ENCODE measurements at places on chromosomes 7 and 10.

- no peak for DNase-seq
Observed at GRCh38 chr10:65964205-65964604, 961.6 kb upstream of the LRRTM3 start.

- DNase-seq = no peak
Observed at GRCh38 chr7:151012031-151012692, 12.1 kb downstream of the ATG9B start.

DNA sequence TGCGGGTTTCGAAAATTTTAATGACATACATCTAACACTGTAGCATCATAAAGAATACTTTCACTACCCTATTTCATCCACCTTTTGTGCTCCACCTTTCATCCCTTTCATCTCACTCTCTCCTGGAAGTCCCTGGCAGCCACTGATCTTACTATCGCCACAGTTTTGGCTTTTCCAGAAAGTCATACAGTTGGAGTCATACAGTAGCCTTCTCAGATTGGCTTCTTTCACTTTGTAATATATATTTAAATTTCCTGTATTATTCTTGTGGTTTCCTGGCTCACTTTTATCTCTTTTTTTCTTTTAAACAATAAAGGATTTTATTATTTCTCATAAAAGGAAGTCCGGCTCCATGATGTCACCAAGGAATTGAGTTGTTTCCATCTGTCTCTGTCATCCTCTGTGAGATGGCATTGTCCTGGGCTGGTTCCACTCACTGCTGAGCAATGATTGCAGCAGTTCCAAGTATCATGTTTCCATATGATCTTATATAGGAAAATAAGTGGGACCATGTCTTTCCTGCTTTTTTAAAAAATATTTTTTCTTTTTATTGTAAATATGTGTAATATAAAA is 626.3 kb downstream of the POM121L12 start:
- no peak for DNase-seq

- no peak for DNase-seq
Observed at GRCh38 chr7:42572056-42572455, 335.0 kb upstream of the GLI3 start.

GRCh38 chr7:22726345-22726906 is 574 bp upstream of the IL6 start:
- DNase-seq = peak; percentile 7

GRCh38 chr10:60101821-60102220 is 195.5 kb upstream of the CCDC6 start:
- DNase-seq = no peak

GRCh38 chr10:11631890-11632587 is 20.6 kb upstream of the USP6NL start:
- DNase-seq = no peak

DNA sequence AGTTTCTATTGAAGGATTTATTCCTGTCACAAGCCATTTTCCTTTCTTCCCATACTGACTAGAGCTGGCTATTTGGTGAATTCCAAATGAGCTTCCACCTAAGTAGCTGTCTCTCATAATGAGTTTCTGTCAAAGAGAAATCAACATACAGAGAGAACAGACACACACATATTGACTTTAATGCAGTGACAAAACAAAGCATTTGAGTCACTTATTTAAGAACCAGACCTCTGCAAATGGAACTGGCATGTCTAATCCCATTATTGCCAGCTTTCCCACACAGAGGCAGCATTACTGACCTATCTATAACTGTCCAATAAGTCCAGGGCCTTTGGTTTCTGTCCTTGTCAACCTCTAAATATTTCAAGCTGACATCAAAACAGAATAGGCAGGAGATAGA is 179.3 kb upstream of the CSTF2T start:
- DNase-seq = no peak

DNA sequence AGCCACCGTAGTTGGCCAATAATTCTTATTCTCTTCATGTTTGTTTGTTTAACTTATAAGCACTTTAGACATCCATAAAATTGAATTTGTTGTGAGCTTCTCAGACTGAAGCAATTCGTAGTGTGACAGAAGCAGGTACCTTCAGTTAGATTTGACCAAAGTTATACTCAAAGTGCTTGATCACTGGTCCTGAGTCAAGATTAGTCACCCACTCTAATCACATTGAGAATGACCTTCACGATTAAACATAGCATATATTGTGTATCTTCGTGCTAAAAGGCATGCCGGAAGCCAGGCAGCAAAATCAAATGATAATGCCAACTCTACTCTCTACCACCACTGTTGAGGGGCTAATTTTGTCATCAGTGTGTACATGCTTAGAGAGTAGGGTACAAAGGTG is 763.7 kb upstream of the MBL2 start:
- no peak for DNase-seq

GRCh38 chr7:74527842-74528241 is 74.1 kb downstream of the GTF2IRD1 start:
- no peak for DNase-seq

DNA sequence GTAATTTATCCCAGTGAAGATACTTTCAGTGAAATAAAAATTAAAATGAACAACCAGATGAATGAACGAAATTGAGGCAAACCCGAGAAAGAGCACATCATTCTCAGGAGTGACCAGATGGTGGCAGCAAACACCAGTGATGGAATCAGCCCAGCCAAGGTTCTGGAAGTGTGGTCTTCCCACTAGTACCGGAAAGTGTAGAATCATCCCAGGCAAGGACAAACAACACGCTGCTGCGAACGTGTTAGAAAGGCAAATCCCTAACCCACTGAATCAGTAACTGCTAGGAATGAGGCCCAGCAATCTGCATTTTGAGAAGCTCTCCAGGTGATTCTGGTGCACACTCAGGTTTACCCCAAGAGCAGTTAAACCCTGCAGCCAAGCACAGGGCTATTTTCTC is 15.5 kb upstream of the SLC18A3 start:
- no peak for DNase-seq

DNA sequence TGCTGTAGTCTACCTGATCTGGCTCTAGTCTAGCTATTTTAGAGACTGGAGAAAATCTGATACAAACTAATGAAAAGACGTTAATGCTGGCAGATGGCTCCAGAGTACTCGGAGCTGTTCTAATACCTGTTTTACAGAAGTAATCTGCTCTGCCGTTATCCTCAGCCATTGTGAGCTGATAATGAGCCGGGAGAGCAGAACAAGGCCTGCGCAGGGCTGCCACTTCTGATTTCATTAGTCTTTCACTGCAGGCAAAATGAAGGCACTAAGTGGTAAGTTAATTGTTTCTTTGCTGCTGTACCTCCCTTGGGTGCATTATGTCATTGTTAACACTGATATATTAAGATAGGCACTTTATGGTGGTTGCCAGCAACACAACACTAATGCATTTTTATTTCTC is 456.4 kb upstream of the PFKP start:
- DNase-seq = no peak

DNA sequence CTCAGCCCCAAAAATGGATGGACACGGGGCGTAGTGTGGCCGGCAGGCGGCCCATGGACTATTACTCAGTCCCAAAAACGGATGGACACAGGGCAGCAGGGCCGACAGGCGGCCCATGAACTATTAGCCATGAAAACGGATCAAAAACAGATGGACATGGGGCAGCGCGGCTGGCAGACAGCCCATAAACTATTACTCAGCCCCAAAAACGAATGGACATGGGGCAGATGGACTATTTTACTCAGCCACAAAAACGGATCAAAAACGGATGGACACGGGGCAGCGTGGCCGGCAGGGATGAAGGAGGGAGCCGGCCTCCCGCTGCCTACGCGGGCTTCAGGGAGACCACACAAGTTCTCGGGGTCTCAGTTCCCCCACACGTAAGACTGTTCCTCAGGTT is 32.9 kb downstream of the GPER1 start:
- no peak for DNase-seq

- DNase-seq = no peak
Observed at GRCh38 chr7:118288098-118288497, 63.6 kb downstream of the ANKRD7 start.

DNA sequence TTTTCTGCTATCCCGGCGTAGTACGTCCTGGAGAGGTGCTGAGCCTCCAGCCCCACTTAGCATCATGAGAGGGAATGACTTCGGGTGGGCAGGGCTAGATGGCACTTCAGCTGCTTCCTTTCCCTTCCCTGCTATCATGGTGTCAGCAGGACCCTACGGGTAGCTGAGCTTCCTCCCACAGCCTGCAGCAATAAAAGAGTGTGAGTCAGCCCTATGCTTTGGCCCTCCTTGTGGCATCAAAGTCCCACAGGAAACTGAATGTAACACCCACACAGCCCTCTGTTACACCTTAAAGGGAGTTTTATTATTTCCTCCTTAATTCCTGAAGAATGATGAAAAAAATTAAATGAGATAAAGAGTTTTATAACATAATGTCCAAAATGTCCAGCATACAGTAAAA is 458.1 kb downstream of the RPS24 start:
- no peak for DNase-seq

DNA sequence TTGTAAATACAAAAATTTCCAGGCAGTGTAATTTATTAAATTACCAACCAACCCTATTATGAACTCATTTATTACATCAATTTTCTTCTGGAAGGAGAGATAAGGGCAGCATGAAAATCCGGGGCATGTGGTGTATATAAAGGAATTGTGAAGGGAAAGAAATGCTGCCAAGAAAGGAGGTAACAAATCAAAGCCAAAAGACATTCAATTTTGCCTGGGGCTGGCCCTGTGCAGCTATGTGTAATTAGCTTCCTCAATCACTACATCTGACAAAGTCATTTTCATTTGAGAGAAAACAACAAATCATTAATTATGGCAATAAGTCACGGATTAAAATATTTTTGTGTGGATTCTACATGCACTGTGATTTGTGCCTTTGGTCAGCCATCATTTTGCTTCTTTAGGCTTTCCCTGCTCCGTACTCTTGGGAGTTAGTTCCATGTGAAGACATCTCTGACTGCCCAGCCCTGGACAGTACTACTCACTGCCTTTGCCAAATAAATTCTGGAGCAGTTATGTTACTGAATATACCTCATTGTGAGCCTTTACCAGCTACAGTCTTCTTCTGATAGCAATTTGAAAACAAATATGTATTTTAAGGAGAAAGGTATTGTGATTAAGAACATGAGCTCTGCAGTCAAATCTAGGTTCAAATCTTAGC is 191.7 kb downstream of the RELN start:
- no peak for DNase-seq

DNA sequence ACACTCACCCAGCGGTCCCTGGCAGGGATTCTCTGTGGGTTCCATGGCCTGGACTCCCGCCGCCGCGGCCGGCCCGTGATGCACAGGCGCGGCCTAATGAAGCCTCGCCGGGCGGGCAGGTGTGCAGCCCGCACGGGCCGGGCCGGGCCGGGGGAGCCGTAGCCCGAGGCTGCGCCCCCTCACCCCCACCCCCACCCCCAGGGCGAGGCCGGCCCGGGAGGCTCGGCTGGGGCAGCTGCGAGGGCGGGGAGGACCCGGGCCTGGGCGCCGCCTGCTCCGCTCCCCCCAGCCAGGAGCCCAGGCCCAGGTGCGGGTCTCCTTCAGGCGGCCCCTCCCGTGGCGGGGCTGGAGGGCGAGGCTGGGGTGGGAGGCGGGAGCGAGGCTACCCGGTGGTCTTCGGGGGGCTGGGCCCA is at the start of gene NOBOX:
TSS of gene NOBOX (minus strand) at position 45 of the 413 bp plus-strand sequence.
- DNase-seq = no peak

GRCh38 chr10:129694184-129694583 is 227.1 kb downstream of the MGMT start:
- no peak for DNase-seq

- DNase-seq = no peak
Observed at GRCh38 chr10:71436268-71437125, 39.8 kb downstream of the CDH23 start.

GRCh38 chr10:3094609-3095036 is 27.3 kb downstream of the PFKP start:
- no peak for DNase-seq

- no peak for DNase-seq
Observed at GRCh38 chr10:28627102-28627501, 50.2 kb upstream of the BAMBI start.

- no peak for DNase-seq
Observed at GRCh38 chr7:7427363-7427762, 108.3 kb downstream of the COL28A1 start.

- DNase-seq = no peak
Observed at GRCh38 chr7:24879291-24879690, 100.7 kb downstream of the OSBPL3 start.

DNA sequence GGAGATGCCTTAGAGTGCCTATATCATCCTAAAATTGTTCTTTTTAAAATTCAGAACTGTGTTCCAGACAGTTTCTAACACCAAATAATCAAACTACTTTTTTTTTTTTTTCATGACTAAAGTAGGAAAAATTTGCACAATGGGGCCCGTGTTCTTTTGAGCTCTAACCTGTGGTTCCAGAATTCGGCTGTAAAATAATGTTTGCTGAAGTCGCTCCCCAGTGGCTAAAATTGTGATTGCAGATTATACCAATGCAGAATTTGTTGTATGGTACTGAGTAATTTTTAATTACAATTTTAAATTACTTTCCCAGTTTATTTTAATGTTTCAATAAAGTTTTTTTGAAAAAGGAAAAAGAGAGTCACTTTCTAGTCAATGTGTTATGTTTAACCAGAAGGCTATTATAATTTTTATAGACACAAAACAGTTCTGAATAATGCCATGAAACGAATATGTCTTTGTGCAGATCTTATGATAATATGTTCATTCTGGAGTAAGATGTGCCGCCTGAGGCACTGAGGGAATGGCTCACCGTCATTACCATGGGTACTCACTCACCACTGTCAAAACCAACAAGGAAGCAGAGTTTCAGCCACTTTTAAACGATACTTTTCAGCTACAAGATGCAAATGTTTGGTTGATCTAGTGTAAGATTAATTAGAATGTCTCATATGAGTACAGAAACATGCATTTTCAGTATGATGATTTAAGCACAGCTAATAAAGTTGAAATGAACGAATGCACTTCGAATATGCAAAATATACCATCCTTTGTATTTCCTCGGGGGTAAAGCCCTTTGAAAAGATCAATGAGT is 173.6 kb downstream of the PRKCQ start:
- no peak for DNase-seq

- DNase-seq = no peak
Observed at GRCh38 chr7:98568891-98569290, 48.2 kb upstream of the NPTX2 start.

DNA sequence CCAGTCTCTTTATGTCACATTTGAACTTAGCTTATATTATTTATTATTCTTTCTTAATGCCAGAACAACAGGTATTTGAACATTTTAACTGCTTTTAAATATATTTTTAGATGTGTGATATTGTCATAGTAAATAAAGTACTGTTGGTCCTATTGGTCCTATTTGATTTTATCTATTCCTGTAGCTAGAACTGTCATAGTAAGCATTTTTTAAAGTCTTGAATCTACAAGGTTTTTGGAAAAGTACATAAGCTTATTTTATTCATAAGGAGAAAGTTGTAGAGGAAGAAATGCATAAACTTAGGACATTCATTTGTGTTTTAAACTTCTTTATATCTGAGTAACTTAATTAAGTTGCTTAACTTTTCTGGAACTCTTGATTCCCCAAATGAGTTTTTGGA is 136.0 kb downstream of the PHF14 start:
- DNase-seq = no peak

DNA sequence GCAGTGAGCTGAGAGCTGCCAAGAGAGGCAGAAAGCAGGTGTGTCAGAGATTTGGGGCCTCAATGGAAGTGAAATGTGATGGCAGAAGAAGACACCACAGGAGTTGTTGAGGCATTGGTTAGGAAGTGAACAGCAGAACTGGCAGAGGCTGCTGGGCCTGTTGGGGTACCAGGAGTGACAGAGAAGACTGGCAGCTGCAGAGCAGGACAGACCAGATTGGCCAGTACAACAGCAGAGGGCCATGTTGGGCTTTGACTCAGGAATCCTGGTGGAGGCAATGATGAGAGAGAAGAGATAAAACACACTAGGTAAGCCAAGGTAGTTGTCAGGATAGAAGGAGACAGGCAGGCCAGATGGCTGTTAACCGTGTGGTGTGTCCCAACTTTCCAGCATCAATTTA is 19.9 kb upstream of the HERPUD2 start:
- no peak for DNase-seq

Measured in activated naive CD4-positive, alpha-beta T cell (primary cell).